ENCODE measurements at places on chromosomes 3 and 15.

DNA sequence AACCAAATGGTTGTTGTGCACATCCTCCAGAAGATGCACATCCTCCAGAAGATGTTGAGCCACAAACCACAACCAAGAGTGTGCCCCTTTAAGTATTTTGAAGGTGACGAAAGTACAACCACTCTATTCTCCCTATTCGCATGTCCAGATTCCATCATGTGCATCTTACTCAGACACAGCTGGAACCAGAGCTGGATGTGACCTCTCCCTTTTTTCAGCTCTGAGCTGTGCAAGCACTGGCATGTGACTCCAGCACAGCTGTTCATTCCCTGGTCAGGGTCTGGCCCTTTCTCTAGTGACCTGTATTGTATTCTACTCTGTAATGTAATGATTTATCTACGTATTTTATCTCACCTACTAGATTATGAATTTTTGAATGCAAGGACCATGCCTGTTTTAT, 29.3 kb upstream of the DLG1 start:
- no peak for DNase-seq

DNA sequence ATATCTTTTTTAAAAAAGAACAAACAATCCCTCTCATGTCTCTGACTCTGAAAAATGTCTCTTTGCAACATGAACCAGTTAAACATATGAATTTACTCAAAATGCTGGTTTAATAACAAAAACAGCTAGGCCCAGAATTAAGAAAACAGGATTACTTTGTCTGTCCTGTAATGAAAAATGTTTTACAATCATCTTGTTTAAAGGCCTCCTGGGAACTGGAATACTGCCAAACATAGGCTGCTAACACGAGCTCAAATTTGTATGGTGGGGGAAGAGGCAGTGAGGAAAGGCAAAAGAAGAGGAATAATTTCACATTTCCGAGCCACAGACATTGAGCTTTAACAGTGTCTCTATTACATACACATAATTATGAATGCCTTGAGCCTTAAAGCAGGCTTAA, 61.7 kb upstream of the PPIB start:
- DNase-seq = no peak

GRCh38 chr3:31377045-31377642, 155.6 kb upstream of the STT3B start:
- no peak for DNase-seq

GRCh38 chr3:118587847-118588246, 446.8 kb downstream of the IGSF11 start:
- no peak for DNase-seq

- no peak for DNase-seq
These were observed 101.4 kb downstream of the TGFBR2 start for GRCh38 chr3:30707825-30708224.

All from left forelimb (tissue), 1 donor.